H54 (cell line): ENCODE measurements at places on chromosomes 6 and 20.

DNA sequence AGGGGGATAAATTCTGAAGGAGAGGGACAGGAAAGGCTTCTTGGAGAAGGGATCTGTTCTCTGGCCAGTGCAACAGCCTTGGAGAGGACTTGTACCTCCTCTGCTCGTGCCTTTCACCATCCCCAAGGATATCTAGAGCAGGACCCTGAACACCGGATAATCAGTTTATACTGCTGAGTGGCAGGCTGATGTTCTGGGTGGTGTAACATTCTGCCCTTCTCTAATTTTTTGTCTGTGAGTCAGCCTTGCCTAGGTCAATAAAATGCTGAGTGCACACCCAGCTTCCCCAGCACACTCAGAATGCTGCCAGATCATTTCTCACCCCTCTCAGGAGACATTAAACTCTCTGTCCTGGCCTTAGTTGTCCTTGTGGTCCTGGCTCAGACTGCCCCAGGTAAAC is at the start of gene DEFB115:
TSS of gene DEFB115 (plus strand) at position 301 of the 400 bp plus-strand sequence. CDS start at position 301, 0 bp downstream.
- DNase-seq, result no peak

GRCh38 chr6:166119116-166119911 is 48.3 kb downstream of the TBXT start:
- DNase-seq, result no peak

- no peak for DNase-seq
Observed at GRCh38 chr20:1001116-1001515, 995 bp downstream of the RSPO4 start.

DNA sequence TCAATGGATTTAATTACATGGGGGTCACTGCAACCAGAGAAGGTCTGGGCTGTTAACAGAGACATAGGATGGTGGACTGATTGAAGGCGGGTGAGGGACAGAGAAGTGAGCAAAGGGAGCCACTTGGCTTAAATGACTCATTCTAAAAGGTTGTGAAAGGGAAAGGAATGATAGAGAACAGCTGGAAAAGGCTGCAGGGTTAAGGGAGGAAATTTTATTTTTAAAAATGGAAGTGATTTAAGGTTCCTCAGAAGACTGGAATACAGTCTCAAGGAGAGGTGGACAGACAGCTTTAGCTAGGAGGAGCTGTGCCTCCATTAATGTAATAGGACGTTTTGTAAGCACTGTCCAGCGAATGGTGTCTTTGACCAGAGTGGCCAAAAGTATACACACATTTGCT is 46.7 kb downstream of the RGS17 start:
- DNase-seq, result no peak

DNA sequence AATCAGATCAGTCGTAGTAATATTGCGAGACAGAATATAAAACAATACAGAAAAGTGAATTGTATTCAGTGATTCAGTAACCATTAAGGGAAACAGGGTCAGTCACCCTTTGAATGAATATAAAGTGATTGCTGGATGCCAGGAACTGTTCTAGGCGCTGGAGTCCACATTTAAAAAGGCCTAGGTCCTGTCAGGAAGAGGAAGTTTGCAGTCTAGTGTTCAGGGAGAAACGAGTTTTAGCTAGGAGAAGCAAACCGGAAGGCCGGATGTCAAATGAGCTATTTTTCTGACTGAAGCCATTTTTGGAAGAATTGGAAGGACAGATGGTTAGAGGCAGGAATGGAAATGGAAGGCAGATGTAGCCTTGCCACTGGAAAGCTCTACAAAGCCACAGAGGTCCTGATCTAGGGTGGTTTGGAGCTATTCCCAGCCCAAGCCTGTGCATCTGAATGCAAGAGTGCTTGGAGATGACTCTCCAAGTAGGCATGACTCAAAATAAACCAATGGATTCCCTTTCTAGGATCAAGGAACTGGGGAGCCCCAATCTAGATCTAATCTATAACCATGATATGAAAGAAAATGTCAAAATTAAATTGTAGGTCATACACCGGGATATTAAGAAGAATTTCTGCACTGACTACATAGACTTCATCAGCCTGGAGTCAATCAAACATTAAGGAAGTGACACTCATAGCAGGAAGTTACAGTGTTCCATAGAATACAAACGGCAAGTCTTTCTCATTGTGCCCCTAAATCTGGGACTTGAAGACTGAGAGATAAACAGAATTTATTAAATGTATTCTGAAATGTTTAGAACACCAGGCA is 36.8 kb upstream of the CDKAL1 start:
- DNase-seq, result no peak

DNA sequence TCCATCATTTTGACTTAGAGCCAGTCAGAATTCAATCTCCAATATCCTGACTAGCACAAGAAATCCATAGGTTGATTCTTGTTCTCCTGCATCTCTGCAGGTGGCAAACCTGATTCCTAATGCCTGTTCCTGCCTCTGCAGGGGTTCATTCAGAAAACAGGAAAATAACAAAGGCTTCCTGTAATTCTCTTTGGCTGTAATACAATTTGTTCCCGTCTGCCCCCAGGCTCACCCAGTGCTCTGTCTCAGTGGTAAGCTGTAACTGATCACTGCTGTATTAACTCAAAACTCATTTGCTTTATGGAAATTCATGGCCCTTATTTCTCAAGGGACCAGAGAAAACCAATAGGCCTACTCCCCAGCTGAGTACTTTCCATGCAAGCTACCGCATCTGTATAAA is 88.6 kb downstream of the OPRM1 start:
- no peak for DNase-seq

DNA sequence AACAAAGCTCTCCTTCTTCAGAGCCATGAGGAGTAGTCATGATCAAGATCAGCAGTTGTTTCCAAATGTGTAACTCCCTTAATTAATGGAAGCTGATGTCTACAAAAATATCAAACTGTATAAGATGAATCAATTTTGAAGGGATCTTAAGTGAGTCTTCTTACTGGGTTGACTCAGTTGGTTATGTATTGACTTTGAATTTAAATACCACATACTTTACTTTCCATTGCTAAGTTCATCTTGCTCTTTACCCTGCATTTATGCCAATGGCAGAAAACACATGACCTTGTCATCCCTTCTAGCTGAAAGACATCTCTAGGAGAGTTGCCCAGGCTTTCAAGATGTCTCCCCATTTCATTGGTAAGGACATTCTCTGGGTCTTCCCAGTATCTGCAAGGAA is 123.2 kb upstream of the STMND1 start:
- no peak for DNase-seq

- DNase-seq, result no peak
Observed at GRCh38 chr20:43977962-43978361, 63.3 kb downstream of the TOX2 start.

GRCh38 chr6:104256646-104257045 is 603.1 kb downstream of the HACE1 start:
- DNase-seq, result no peak

- peak; percentile 85 for DNase-seq
Observed at GRCh38 chr6:170584181-170584953, at the start of gene PDCD2. Gene PDCD2 (minus strand): TSS chr6:170584637. CDS start chr6:170584581, 56 bp downstream.

DNA sequence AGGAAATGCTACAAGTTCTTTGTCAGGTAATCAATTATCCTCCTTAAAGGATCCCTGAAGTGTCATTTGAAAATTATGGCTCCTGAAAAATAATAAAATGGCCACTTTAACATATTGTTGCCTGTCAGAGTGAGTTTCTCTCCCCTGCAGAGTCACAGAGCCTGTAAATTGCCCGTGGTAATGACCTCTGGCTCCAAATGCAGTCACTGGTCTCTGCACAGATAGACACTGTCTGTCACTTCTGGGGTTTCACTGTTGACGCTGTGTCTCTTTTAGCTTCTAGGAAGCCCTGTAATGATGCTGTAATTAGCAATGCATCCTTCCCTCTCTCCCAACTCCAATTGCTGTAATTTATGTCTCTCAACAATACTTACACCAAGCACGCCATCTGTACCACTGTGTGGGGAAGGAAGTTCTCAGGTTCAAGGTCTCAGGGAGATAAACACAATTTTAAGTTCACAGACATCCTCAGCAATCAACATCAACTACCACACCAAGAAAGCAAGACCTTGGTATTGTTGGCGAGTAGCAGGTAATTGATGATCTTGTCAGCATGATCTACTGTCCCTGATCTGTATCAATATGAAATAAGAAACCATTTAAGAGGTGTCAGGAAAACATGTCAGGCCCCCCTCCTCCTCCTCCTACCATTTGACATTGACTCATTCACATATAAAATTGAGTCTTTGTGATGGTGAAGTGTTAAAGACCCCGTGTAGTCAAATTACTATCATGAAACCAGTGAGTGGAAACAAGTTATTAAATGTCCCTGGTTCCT is 91.2 kb upstream of the SULF2 start:
- DNase-seq, result no peak

GRCh38 chr6:66900133-66901083 is 1193.4 kb upstream of the EYS start:
- DNase-seq, result no peak

DNA sequence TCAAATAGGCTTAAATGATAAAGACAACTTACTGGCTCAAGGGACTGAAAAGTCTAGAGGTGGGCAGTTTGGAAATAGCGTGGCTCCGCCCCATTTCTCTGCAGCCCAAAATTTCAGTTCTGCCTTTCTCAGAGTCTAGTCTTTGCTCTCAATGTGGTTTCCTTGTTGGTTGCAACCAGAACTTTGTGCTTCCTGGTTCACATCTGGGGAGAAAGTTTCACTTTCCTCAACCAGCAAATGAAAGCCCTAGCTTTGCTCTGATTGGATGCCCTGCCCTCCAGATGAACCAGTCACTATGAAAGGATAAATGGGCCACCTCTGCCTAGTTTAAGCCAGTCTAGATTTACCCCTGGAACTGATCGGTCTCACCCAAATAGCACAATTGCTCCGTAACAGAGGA is 14.9 kb downstream of the SYCP2L start:
- no peak for DNase-seq

DNA sequence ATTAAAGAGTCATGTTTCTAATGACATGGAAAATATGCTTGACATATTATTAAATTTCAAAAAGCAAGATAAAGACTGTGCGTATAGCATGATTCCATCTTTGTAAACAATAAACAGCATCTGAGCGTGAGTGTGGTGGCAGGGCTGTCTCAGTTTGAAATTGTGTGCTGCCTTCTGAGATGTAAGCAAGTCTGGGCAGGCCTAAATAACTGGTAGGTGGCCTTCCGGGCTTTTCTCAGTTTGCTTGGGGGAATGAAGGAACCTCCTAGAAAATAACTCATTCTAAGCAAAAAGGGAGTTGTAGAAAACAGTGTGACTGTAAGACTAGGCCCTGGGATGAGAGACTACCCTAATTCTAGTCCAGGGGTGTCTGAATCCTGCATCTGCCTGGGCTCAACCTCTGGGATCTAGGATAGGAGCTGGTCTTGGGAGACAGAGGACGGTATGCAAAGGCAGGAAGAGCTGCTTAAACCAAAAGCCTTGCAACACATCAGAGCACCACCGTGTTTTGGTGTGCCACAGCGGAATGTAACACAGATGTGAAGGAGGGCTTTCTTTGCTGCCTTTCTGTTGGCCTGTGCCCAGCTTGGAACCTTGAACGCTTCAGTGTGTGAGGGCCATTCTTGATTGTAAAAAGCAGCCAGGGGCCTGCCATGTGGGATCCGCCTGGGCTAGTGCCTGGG is 63.5 kb upstream of the L3MBTL3 start:
- no peak for DNase-seq

DNA sequence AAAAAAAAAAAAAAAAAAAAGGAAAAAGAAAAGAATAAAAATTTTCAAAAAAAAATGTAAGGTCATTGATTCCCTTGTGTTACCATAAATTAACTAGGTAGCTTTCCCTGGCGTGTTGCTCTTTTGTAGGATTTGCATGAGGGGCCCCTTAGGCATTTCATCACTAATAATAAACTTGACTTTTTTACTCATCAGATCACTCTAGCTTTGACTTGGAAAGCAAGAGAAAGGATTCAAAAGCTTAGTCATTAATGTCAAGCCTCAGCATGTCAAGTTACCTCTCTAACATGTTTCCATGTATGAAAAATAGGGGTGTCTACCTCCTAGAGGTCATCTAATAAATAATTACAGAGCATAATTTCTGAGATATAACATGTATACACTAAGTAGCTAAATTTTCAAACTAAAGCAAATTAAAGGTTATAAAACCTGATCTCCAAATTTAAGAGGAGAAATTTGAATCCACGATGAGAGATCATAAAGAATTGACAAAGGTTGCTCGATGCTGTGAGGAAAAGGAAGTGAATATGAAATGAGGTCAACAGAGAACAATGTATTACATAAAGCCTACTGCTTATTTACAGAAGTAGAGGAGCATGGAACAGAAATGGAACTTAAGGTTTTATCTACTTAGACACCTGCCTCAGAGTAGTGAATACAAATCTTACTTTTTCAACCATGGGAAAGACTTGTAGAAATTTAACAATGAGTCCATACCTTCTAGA is 86.8 kb downstream of the ARHGAP18 start:
- no peak for DNase-seq

DNA sequence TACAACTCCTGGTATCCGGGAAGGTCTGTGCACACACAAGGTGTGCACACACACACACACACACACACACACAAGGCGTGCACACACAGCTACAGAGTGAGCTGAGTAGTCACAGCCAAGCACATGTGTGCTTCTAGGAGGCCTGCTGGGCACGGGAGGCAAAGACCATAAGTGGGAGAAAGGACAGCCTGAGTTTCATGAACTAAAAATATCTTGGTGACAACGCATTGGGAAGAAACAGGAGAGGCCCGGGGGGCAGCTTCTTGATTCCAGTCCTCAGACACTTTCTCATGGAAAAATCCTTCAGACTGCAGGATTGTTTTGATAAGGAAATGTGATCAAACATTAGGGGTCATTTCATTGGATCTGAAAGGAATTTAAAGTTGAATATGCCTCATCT is 2.6 kb downstream of the TRAF3IP2 start:
- DNase-seq, result no peak

GRCh38 chr20:33689973-33690372 is 3.8 kb upstream of the E2F1 start:
- no peak for DNase-seq

DNA sequence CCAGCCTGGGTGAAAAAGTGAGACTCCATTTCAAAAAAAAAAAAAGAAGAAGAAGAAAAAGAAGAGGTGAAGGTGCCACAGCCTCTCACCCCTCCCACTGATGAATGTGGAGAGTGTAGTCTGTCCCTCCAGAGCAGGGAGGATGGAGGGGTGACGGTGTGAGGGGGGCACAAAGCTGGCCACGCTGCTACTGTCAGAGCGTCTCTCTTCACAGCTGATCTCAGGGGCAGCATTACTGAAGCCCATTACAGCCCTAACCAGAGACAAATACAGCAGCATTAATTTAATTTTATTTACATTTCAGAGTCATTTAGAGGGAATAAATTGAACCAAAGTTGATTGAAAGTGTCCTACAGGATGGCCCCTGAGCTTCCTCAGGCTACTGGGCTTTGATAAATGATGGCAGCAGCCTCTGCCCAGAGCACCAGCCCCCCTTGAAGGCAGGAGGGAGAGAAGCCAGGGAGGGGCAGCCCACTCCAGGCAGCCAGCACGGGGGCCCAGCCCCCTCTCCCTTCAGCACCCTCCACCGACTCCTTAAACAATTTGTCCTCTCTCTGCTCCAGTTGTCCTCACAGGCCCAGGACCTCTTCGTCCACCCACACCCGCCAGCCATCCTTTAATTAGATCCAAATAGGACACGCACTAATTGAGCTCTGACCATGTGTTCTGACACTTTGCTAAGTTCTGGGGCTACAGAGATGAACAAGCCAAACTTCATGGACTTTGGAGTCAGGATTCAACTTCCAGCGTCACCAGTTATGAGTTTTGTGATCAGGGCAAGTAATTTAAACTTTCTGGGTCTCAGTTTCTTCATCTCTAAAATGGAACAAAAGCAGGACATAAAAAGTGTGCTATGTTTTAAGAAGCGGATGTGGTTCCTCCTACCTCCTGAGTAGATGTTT is 18.6 kb upstream of the ZFAND3 start:
- DNase-seq, result no peak
